ENCODE measurements at places on chromosomes 4 and X.

DNA sequence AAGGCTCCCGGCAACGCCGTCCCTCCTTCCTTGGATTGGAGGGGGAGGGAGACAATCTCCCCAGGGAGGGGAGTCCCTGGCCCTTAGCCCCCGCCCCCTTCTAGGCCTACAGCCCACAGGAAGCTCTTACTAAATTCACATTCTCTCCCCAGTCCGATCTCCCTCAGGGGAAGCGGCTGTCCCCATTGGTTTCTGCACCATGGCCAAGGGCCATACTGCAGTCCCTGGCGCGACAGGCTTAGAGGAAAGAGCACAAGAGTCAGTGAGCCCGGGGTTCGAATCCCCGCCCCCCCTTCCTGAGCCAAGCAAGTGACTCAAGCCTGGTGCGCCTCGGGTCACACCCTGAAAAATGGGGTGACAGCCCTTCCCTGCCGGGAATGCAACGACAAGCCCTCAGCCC, 1.1 kb downstream of the ABLIM2 start:
- DNase-seq, result no peak

DNA sequence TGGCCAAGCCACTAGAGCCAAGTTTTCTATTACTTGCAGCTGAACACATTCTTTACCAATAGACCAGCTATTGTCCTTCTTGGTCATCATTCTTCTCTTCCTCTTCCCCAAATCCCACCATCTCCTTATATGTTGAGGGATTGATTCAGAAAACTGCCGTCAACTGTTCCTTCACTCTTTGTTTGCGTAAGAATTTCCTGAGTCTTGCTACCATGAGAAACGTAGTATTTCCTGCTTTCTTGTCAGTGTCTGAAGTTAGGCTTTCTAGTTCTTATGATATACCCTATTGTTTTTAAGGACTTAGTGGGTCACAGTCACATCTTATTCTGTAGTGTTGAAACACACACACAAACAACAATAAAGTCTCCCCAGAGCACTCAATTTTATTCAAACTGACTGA, 20.1 kb downstream of the IGFBP7 start:
- DNase-seq, result no peak

DNA sequence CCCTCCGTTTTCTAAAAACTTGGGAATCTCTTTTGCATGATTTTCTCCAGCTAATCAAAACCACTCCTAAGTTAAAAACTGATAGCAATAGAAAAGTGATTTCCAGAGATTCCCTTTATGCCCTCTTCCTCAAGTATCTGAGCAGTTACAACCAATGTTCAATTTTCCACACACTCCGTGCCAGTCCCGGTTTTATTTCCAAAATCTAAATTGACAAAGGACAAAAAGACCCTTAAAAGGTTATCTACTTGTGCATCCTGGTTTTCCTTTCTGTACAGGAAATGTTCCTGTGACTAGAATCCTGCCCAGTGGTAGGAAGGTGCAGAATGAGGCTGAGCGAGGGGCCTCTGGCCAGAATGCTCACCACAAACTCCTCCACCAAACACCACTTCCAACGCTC, 1.3 kb downstream of the SFRP2 start:
- DNase-seq, result no peak

GRCh38 chrX:65600106-65600505, 65.5 kb upstream of the LAS1L start:
- no peak for DNase-seq

- DNase-seq, result no peak
Observed at GRCh38 chrX:134761788-134762187, 103.5 kb upstream of the PLAC1 start.

DNA sequence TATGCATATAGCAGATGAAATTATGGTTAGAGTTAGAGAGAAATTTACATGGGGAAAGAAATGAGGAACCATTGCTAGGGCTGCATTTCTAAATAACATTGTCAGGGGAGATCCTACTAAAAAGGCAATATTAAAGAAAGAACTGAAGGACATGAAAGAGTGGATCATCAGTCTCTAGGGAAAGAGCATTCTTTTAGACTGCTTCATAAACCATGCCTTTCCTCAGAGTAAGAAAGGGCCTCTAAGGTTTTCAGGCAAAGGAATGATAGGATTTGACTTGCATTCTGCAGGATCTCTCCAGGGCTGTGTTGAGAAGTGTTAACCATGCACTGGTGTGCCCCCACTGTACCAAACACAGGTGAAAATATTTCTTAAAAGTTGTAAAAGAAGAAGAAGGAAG, 385.4 kb upstream of the MAD2L1 start:
- no peak for DNase-seq

DNA sequence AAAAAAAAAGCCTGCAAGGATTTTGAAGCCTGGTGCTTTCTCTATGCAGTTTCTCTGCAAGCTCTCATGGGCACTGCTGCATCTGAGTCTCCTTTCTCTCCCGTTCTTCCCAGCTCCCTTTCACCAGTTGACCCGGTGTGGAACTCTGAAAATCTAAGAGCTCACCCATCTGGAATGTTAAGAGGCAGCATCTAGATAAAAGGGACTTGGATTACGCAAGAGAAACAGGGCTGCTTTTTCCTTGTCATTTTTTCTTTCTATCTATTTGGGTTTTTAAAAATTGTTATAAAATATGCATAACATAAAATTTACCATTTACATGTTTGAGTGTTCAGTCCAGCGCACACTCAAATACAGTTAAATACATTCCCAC, 95.2 kb upstream of the RPS6KA3 start:
- no peak for DNase-seq

GRCh38 chr4:168098248-168098717, 5.9 kb downstream of the ANXA10 start:
- no peak for DNase-seq
